ENCODE measurements at places on chromosomes 5 and 9.

DNA sequence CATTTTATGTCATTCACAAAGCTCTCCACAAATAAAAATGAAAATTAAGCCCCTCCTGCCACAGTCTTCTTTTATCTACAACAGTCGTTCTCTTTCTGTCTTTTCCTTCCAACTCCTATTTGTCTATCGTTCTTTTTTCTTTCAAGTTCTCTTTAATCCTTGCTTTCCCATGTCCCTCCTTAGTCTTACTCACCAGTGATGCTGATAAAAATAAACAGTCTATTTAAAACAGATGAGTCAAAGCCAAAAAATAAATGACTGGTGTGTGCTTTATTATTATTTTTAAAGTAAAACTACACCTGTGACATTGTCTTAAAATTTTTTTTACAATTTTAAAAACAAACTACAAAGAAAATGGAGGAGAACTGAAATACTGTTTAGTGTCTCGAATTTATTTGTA, 137.1 kb upstream of the TMEM161B start:
- DNase-seq: no peak

- DNase-seq: no peak
Measured at GRCh38 chr5:173451651-173452050, 123.4 kb upstream of the STC2 start.

GRCh38 chr5:157116483-157116954, 7.7 kb upstream of the HAVCR2 start:
- peak; percentile 38 for DNase-seq

- DNase-seq: no peak
Measured at GRCh38 chr5:635306-636055, 23.3 kb downstream of the CEP72 start.

DNA sequence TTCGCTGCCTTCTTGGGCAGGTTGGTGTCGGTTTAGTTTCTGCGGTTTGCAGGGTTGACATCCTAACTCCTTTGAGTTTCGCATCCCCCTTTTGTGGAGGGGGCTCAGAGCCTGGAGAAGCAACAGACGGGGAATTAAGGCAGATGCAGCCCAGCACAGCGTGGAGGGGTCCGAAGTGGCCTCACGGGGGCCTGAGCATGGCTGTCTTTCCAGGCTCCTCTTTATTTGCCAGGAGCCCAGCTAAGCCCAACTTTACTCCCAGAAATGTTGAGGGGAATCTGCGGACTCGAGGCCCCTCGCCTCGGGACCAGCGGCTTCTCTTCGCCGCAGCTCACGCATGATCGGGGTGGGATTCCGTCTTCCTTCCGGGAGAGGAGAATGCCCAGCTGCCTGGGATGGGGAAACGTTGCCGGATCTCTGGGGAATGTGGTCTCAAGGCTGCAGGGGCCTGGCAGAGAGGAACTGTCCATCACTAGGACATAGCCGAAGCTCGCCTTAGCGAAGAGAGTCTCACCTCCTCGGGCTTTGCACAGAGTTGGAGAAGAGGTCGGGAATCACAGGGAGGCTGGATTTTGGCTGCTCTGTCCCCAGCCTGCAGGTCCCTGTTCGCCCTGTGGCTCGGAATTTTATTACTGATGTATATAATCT, 1.3 kb downstream of the RAI14 start:
- no peak for DNase-seq

GRCh38 chr9:106947106-106947900, 84.3 kb downstream of the ZNF462 start:
- DNase-seq: no peak

- DNase-seq: no peak
Measured at GRCh38 chr5:160333721-160334120, 21.4 kb upstream of the CCNJL start.

DNA sequence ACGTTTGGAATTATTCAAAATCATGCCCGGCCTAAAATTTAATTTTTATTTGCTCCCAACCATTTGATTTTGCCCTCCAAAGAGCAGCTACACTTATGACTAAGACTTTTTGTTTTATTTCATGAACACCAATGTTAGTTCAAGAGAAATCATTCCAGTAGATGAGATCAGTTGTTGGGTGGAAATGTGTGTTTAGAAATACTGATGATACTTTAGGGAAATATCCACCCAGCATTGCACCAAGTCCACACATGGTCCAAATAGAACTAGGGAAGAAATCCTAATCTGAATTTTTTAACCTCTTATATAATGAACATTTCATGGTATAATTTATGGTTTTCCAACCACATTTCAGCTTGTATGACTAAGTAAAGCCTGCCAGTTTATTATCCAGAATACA, 28.3 kb upstream of the GOLPH3 start:
- no peak for DNase-seq

DNA sequence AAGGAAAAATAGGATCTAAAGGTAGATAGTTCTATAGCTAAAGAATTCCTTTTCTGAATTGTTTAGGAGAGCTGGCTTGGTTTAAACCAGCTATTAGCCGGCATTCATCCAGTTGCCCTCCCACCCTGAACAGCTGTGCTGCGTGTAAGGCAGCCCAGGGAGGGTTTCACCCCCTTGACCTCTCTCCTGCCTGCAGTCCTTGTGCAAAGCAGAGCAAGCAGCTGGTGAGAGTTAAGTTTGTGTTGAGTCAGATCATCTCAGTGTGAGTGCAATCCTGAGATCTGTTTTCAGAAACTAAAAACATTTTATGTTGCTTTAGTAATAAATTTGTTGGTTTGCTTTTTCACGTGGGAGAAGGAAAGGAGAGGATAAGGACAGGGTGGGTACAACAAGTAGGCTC, 13.0 kb downstream of the SLC25A25 start:
- DNase-seq: no peak

DNA sequence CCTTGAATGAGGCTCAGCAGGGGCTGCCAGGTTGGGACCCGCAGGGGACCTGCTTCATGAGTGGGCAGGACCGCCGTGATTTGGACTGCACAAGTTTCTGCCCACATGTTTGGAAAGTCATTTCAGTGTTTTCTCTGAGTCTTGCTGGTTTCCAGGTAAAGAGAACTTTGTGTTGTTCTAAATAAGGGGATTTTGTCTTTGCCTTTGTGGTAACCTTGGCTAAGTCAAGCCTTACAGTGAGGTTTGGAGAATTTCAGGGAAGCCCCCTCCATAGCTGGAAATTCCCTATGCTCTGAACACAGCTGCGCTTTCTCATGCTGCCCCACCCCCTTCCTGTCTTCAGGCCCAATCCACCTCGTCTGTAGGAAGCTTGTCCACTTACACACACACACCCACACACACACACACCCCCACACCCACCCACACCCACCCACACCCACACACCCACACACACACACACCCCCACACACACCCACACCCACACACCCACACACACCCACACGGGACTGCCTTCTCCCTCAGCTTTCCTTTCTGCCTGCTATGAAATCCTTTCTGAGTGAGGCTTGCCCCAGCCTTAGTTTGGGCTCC, 270.1 kb downstream of the HSPA4 start:
- peak; percentile 41 for DNase-seq

DNA sequence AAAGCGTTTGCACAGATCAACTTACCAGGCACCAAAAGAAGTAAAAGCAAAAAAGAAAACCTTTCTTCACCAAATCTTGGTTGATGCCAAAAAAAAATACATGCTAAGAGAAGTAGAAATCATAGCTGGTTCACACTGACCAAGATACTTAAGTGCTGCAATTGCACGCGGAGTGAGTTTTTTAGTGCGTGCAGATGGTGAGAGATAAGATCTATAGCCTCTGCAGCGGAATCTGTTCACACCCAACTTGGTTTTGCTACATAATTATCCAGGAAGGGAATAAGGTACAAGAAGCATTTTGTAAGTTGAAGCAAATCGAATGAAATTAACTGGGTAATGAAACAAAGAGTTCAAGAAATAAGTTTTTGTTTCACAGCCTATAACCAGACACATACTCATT, 36.4 kb upstream of the CCDC152 start:
- no peak for DNase-seq

DNA sequence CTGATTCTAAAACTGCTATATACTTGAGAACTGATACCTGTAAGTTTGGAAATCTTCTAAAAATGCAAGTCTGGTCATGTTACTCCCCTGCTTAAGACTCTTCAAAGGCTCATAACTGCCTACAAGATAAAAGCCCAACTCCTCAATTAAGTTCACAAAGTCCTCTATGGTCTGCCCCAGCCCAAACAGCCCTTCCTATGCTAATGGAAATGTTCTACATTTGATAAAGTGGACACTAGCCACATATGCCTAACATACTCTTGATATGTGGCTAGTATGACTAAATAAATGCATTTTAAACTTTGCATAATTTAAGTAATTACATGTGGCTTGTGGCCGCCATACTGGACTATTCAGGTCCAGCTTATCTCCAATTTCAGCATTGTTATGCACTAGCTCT, 204.5 kb downstream of the AP3B1 start:
- DNase-seq: no peak
